NCI-H1694 (cell line): ENCODE measurements at places on chromosomes 1 and 21.

GRCh38 chr1:62753031-62753965, 30.6 kb upstream of the ATG4C start:
- no peak for DNase-seq

DNA sequence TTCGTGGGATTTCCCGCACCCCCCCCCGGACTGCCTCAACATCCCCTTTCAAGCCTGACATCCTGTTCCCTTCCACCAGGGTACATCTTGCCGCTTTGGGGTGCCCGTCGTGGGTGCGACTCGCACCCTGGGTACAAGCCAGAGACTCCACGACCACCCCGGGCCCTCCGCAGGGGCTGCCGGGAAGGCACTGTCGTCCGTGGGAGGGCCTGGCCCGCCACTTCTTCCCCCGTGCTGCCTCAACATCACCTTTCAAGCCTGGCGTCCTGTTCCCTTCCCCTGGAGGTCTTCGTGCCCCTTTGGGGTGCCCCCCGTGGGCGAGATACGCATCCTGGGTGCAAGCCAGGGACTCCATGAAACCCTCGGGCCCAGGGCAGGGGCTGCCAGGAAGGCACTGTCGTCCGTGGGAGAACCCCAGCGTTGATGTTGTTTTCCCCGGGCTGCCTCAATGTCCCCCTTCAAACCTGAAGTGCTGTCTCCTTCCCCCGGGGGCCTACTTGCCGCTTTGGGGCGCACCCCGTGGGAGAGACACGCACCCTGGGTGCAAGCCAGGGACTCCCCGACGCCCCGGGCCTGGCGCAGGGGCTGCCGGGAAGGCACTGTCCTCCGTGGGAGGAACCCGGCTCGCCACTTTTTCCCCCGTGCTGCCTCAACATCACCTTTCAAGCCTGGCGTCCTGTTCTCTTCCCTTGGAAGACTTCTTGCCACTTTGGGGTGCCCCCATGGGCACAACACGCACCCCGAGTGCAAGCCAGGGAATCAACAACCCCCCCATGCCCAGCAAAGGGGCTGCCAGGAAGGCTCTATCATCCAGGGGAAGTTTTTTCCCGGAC, 138.6 kb downstream of the LIPI start:
- no peak for DNase-seq

DNA sequence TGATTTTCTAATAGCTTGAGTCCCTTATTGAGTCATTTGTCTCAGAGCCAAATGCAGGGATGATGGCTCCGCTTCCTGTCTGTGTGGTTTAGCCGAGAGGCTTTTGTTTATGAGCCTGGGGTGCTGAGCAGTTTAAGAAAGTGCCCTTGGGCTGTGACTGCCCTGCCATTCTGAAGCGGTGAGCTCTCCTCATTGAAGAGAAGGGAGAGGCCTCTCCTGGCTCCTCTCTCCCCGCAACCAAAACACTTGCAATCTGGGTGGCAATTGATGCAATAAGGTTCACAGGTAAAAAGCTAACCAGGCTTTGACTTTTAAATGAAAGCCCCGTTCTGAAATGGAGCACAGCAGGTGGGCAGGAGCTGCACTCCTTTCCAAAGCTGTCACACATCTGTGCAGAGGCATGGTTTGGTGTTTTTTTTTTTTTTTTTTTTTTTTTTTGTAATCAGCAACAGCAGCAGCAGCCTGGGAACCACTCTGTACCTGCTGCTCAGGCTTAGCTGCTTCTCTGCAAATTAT, 403.7 kb downstream of the SIPA1L2 start:
- peak; percentile 79 for DNase-seq

DNA sequence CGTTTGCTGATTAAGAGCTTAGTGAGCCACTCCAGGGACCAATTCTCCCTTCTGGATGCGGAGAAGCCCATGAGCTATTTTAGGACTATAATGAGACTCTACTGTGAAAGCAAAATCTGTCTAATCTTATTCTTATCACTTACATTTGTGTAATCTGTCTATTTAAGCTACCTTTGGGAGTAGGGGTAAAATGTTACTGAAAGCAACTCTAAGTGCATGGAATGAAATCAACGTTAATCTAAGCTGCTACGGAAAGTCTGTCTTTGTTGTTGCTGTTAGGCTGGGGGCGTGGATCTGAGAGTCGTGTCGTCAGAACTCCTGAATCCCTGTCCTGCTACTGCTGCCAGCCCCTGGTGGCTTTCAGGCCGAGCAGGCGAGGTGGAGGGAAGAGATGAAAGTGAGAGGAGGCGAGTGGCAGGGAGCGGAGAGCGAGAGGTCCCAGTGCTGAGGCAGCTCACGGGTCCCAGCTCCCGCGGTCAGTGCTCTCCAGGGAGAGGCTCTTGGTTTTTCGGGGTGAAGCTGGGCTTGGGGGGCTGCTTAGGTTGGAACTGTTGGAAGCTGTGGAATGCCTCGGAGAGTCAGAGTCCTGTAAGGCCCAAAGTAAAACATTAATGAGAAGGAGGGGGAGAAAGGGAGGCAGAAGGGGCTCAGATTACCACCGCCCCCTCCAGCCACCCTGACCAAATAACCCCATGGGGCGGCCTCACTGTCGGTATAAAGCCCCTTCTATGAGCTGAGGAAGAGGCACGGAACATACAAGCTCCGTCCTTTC, 53.9 kb downstream of the COQ8A start:
- no peak for DNase-seq

DNA sequence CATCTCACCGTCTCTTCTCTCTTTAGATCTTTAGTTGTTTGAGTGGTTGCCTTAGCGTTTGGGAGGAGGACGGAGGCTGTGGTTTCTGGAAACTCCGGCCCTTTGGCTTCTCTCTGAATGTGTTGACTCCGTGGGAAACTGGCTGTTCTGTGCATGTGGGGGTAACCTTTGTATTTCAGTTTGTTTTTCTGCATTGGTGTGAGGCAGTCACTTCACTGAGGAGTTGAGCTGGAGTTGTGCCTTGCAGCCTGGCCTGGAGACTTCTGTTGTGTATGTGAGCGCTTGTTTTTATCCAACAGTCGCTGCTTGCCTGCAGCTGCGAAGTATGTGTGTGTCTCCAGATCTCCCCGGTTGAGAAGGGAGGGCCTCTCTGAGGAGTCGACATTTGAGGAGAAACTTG, 33.6 kb downstream of the CLDN14 start:
- DNase-seq: no peak

DNA sequence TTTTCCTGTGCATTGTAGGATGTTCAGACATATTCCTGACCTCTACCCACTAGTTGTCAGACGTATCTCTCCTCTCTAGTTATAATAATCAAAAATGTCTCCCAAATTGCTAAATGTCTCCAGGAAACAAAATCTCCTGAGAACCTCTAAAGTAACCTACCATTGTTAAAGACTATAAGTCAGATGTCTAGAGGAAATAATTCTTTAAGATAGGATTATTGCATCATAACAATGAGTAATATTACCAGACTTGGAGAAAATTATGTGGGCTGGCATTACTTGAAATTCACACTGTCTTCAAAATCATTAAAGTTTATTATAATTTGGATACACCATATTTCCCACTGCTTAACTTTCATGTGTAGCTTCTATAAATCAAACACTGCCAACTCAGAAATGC, 643.0 kb upstream of the ADGRL2 start:
- DNase-seq: no peak

GRCh38 chr1:24266398-24266941, 52.7 kb upstream of the GRHL3 start:
- DNase-seq: no peak

DNA sequence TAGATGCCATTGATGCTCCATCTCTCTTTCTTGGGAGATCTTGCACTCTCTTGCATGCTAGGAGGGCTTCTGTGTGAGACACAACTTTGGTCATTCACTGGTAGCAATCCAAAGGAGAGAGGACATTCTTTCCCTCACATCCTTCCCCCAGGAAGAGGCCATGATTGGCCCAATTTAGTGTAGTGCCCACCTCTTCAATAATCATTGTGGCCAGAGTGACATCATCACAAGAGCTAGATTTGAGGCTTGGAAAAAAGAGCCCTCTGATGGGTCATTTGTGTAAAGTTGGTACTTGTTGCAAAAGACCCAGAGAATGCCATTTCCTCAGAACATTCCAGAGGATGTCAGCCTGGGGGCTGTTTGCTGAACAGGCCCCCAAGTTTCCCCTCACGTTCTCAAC, 30.2 kb downstream of the S100A6 start:
- DNase-seq: no peak

DNA sequence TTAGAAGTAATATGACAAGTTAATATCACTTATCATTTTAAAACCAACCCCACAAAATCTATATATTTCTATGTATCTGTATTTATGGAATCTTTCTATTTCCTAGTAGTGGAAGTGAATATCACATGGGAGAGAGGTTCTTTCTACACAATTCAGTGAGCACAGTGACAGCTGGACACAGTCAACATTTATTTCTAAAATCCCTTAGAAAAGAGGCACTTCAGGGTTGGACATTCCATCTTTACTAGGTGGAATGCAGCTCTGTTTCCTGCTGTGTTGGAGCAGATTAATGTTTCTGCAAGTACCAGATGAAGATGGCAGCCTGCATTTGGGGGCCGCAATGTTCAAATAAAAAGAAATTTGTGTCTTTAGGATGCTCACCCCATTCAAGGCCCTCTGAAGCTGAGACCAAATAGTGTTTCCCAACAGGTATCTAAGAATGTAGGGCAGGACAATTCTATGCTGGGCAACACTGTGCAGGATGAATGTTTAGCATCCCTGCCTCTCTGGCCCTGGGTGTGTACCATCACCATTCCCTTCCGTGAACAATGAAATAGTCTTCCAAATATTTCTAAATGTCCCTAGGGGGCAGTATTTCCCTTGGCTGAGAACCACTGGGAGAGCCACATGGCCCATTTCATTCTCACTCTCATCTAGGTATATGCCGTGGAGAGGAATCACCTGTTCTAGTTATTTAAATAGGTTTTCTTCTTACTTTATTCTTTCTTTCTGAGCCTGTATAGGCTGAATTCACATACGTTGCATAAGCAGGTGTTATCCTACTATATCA, 394.8 kb downstream of the PRDM2 start:
- peak; percentile 20 for DNase-seq
